ENCODE measurements at places on chromosomes 6 and 20.

DNA sequence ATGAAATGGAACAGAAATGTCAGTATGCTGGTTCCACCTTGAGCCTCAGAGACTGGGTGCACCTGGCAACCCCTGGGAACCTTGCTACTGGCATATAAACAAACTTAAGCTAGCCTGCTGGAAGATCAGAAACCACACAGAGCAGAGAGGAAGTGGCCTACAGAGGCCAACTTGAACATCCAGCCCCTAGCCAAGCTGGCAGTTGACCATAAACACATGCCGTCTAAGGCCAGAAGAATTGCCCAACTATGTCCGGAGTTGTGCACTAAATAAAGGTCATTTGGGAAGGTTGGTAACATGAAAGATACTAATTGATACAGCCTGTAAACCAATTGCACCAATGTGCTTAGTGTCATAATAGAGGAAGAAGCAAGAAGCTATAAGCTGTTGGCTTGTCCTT lies 266.6 kb upstream of the BTBD3 start:
- no peak for DNase-seq
- H3K27ac ChIP-seq = no peak overlapping the region
- no peaks in the 10 kb centered on the region for H3K27me3 ChIP-seq
- H3K4me1 ChIP-seq = no peaks in the 10 kb centered on the region

GRCh38 chr6:129370268-129370916 lies 339.6 kb downstream of the ARHGAP18 start:
- H3K4me3 ChIP-seq = no peak overlapping the region
- H3K27me3 ChIP-seq = no peaks in the 10 kb centered on the region
- H3K27ac ChIP-seq = no peak overlapping the region
- no peaks in the 10 kb centered on the region for H3K36me3 ChIP-seq
- DNase-seq = no peak
- H3K4me1 ChIP-seq = no peaks in the 10 kb centered on the region

DNA sequence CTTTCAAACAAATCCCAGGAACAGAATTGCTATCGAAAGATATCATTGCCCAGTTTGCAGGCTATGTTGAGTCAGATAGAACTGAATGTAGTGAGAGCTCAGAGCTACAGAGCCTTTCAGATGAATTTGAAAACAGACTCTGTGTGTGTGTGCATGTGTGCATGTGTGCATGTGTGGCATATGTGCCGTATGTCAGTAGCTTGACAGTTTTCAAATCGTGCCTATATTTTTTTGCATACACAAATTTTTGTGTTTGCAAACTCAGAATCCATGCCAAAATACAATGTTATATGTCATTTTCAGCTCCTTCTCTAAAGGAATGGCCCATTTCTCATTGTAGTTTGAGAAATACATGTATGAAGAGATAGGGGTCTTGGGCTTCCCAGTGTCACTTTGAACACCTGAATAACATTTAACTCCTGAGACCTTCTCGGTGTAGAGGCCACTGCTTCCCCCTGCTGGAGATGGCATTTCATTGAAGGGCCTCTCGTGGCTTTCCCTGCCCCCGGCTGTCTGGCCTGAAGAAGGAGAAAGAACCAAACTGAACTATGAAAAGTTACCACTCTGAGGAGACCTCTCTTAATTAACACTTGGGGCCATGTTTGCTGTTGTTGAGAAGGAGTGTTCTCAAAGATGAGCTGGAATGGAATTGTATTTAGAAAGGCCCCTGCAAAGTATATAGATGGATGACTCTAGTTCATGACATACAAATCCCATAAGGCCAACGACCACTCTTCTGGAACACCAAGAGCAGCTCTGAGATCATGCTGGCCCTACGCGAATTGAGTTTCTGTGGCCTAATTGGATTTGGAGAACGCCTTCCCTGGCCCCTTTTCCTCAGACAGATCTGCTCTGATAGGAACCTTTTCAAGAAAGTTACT lies 58.7 kb downstream of the VAPB start:
- H3K27ac ChIP-seq = no peak overlapping the region
- H3K36me3 ChIP-seq = no peaks in the 10 kb centered on the region
- no peaks in the 10 kb centered on the region for H3K4me1 ChIP-seq
- H3K4me3 ChIP-seq = no peak overlapping the region
- DNase-seq = no peak

GRCh38 chr20:23655491-23656211 lies 17.9 kb upstream of the CST3 start:
- no peaks in the 10 kb centered on the region for H3K27me3 ChIP-seq
- no peaks in the 10 kb centered on the region for H3K4me1 ChIP-seq
- no peak overlapping the region for H3K4me3 ChIP-seq

- H3K27ac ChIP-seq = no peak overlapping the region
- no peaks in the 10 kb centered on the region for H3K36me3 ChIP-seq
- H3K27me3 ChIP-seq = no peaks in the 10 kb centered on the region
- no peaks in the 10 kb centered on the region for H3K4me1 ChIP-seq
- no peak overlapping the region for H3K4me3 ChIP-seq
- no peak for DNase-seq
Measured at GRCh38 chr6:161115468-161115867, 123.9 kb downstream of the MAP3K4 start.

- H3K4me1 ChIP-seq = no peaks in the 10 kb centered on the region
- DNase-seq = no peak
Measured at GRCh38 chr6:44481760-44482159, 94.3 kb downstream of the CDC5L start.

- H3K27me3 ChIP-seq = no peaks in the 10 kb centered on the region
- no peaks in the 10 kb centered on the region for H3K36me3 ChIP-seq
- H3K4me3 ChIP-seq = no peak overlapping the region
Measured at GRCh38 chr20:55513954-55514353, 491.4 kb downstream of the CBLN4 start.

- no peak overlapping the region for H3K27ac ChIP-seq
- H3K27me3 ChIP-seq = no peaks in the 10 kb centered on the region
- no peak for DNase-seq
- no peaks in the 10 kb centered on the region for H3K36me3 ChIP-seq
- H3K4me3 ChIP-seq = no peak overlapping the region
- no peaks in the 10 kb centered on the region for H3K4me1 ChIP-seq
Measured at GRCh38 chr6:139308936-139309603, 17.3 kb upstream of the TXLNB start.

DNA sequence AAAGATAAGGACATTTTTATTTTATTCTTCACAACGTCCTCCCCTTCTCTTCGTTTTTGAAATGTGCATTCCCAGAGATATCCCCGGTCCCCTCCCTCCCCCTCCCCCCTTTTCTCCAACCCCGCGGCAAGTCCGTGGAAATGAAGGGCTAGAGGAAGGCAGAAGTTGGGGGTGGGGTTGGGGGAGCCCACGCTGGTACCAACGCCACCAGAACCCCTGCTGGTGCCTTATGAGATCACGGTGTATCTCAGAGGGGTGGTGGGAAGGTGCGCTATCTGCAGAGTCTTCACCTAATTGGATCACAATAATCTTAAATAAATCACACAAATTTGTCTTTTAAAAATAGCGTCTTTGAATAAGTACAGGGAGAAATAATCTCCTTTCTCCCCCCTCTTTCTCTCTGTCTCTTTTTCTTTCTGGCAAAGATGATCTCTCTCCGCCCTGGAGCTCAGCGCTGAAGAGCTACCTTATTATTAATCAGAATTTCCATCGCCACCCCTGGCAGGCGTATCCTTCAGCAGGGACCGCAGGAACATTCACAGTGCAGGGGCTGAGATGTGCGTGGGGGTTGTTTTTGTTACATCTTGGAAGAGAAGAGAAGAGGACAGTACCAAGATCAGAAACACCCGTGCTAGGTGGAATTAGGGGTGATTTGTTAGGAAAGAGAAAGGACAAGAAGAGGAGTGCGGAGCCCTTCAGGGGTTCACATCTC lies 915 bp downstream of the CLVS2 start:
- H3K36me3 ChIP-seq = no peaks in the 10 kb centered on the region
- no peak overlapping the region for H3K4me3 ChIP-seq
- DNase-seq = no peak
- no peaks in the 10 kb centered on the region for H3K27me3 ChIP-seq
- H3K4me1 ChIP-seq = no peaks in the 10 kb centered on the region

- H3K4me3 ChIP-seq = no peak overlapping the region
- no peaks in the 10 kb centered on the region for H3K27me3 ChIP-seq
- peaks cover 28% of the 10 kb centered on the region for H3K4me1 ChIP-seq
- DNase-seq = no peak
- no peaks in the 10 kb centered on the region for H3K36me3 ChIP-seq
- H3K27ac ChIP-seq = peak overlapping the region; percentile 83
Measured at GRCh38 chr6:43271103-43271815, 26.8 kb upstream of the SLC22A7 start.

GRCh38 chr6:131390322-131390721 lies 182.7 kb upstream of the ARG1 start:
- no peak for DNase-seq
- H3K4me1 ChIP-seq = no peaks in the 10 kb centered on the region
- no peaks in the 10 kb centered on the region for H3K36me3 ChIP-seq
- no peak overlapping the region for H3K27ac ChIP-seq

GRCh38 chr6:160301339-160301738 lies 42.7 kb upstream of the SLC22A2 start:
- H3K4me1 ChIP-seq = peaks cover 11% of the 10 kb centered on the region
- no peak for DNase-seq

- no peaks in the 10 kb centered on the region for H3K4me1 ChIP-seq
- DNase-seq = peak; percentile 25
- H3K27ac ChIP-seq = no peak overlapping the region
- H3K36me3 ChIP-seq = no peaks in the 10 kb centered on the region
- H3K4me3 ChIP-seq = no peak overlapping the region
Measured at GRCh38 chr20:19688031-19688806, 69.8 kb upstream of the RIN2 start.

DNA sequence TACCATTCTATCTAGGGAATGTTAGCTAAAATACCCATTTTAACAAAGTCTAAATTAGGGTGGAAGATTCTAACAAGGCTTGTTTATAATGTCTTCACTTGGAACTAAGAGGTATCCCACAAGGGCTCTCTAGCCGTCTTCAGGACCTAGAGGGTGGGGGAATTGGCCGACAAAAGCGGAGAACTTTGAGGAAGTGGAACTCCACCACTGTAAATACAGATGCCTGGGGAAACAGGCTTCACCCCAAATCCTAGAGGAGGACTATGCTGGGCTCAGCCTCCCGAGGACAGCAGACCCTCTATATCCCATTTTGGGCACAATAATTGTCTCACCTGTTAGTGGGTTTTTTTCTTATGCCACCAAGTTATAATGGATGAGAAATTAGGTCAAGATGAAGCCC lies 58.0 kb upstream of the TFB1M start:
- no peak for DNase-seq
- H3K36me3 ChIP-seq = no peaks in the 10 kb centered on the region
- no peak overlapping the region for H3K27ac ChIP-seq
- H3K4me1 ChIP-seq = no peaks in the 10 kb centered on the region
- H3K4me3 ChIP-seq = no peak overlapping the region

GRCh38 chr20:50628332-50628731 lies 63.0 kb downstream of the RIPOR3 start:
- H3K4me1 ChIP-seq = no peaks in the 10 kb centered on the region
- H3K4me3 ChIP-seq = no peak overlapping the region
- no peak overlapping the region for H3K27ac ChIP-seq
- no peak for DNase-seq

DNA sequence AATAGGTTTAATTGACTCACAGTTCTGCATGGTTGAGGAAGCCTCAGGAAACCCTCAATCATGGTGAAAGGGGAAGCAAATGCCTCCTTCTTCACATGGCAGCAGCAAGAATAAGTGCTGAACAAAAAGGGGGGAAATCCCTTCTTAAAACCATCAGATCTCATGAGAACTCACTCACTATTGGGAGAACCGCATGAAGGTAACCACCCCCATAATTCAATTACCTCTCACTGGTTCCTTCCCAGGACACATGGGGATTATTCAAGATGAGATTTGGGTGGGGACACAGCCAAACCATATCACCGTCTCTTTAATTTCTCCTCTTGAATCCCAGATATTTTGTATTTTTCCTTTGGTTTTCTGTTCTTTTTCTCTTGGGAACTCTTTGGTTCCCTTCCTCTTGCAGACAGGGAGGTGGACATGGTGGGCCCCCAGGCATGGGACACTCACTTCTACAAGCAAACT lies 223.6 kb downstream of the TBXT start:
- no peaks in the 10 kb centered on the region for H3K36me3 ChIP-seq
- no peak for DNase-seq
- no peaks in the 10 kb centered on the region for H3K27me3 ChIP-seq
- no peak overlapping the region for H3K27ac ChIP-seq
- H3K4me1 ChIP-seq = no peaks in the 10 kb centered on the region

DNA sequence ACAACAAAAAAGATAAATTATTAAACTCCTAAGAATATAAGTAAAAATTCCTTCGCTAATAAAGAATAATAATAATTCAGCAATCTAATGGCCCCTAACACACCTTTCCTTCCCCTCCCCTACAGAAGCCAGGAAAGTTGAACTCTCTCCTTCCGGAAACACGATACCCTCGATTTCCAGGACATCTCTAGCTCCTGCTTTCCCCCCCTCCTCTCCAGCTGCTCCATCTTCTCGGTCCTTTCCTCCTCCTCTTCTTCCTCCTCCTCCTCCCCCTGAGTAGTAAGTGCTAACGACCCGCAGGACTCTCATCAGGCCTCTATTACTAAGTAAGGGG lies 603 bp downstream of the TASP1 start:
- no peaks in the 10 kb centered on the region for H3K36me3 ChIP-seq
- peak overlapping the region; percentile 82 for H3K4me3 ChIP-seq
- no peaks in the 10 kb centered on the region for H3K4me1 ChIP-seq
- peak overlapping the region; percentile 61 for H3K27ac ChIP-seq

GRCh38 chr6:35750557-35750956 lies 13.7 kb downstream of the ARMC12 start:
- no peaks in the 10 kb centered on the region for H3K36me3 ChIP-seq
- H3K4me1 ChIP-seq = no peaks in the 10 kb centered on the region
- no peak overlapping the region for H3K27ac ChIP-seq
- no peaks in the 10 kb centered on the region for H3K27me3 ChIP-seq
- no peak for DNase-seq

DNA sequence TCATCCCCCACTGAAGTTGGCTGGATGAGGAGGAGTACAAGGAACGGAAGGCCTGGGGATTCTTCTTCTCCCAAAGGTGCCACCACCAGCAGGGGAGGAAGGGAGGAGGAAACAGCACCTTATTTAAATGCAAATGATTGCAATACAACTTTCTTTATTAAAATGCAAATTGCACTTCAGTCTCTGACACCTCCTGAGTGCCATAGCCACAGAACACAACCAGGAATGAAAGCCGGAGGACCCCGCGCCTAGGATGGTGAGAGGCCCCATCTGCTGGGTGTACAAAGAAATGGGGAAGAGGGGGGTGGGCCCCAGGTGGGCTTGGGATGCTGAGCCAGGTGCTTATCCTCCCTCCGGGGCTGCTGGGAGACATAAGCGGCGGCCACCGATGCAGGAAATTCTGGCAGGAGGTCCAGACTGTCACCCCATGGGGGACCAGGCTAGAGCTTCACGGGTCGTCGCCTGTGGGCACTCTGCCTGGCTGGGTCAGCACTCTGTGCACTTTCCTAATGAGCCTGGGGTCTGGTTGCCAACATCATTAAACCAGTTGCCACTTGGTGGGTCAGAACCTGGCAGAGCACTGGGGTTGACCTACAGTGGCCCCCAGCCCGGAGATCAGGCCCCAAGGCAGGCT lies 154.2 kb upstream of the MLN start:
- DNase-seq = no peak
- H3K36me3 ChIP-seq = no peaks in the 10 kb centered on the region
- no peak overlapping the region for H3K27ac ChIP-seq
- no peaks in the 10 kb centered on the region for H3K27me3 ChIP-seq
- H3K4me1 ChIP-seq = no peaks in the 10 kb centered on the region
- no peak overlapping the region for H3K4me3 ChIP-seq

All from Peyer's patch (tissue), 4 donors.